Stimulated activated CD8-positive, alpha-beta memory T cell treated with anti-CD3 and anti-CD28 coated beads, Interleukin-4, amount 100 ng/mL, for 1 hour (primary cell): ENCODE measurements at places on chromosomes 11 and 22.

DNA sequence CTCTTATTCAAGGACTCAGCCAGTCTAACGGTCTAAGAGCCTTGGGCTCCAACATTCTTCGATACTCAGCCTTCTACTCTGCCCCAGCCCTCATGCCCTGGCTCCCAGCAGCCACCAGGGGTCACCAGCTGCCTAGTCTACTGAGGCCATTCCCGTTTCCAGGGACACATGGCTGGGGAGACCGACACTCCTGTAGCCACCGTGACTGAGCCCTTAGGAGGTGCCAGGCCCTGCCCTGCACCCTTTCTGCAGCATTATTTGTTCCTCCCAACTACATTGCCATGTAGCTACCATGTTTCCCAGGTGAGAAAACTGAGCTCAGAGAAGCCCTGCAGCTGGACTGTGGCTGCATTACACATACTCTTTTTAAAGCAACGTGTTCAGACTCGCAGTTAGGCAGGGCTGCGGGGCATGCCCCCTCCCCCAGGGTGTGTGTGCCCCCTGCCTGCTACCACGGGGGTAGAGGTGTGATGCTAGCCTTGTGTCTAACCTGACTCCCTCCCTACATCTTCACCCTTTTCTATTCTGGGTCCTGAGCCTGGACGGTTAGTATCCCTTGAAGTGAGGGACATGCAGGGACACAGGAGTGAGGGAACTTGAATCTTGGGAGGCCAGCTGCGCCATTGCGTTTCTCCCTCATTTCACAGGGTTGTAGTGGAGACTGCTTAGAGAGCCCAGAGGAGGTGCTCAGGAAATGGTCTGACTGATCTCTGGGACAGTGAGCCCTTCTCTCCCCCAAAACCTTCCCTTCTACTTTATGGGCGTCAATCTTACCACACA lies 17.5 kb downstream of the ATG16L2 start:
- DNase-seq, result no peak

GRCh38 chr11:59289356-59290181 lies 69.1 kb upstream of the OR5AN1 start:
- no peak for DNase-seq

DNA sequence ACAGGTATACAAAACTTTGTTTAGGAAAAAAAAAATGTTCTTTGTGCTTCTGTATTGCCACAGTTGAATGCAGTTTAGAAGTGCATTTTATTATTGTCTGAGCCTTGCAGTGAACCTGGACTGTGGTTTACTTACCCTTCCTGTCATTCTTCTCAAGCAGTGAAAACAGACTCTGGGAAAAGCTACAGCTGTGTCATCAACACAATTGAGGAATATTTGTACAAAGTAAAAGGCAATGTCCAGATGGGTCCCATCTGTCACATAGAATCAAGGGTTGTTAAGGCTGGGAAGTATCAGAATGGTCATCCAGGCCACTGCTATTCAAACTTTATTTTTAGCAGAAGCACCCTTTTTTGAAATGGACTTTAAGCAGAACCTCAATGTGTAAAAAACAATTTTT lies 73.3 kb downstream of the TRIM44 start:
- no peak for DNase-seq

GRCh38 chr22:40889116-40889515 lies 27.2 kb upstream of the DNAJB7 start:
- no peak for DNase-seq

DNA sequence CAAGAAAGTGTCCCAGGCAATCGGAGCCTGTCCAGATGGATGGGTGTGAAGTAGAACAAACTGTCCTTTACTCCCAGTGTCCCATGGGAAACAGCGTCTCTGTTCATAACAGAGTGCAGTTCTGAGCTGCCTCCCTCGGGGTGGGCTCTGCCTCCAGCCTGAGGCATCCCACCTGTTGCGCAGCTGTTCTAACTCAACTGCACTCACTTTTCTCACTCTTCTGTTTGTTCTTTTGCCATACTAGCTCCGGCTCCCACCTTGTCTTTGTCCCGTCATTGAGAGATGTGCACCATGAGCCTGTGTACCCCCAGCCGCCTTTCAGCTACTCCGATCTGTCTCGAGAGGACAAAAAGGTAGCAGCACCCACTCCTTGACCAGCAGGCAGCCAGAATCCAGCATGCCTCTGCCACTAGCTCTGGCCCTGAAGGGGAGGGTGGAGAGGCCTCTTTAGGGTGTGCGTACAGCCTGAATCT lies 20.7 kb upstream of the CDC42EP2 start:
- no peak for DNase-seq

GRCh38 chr22:41347066-41347859 lies 34.5 kb upstream of the TEF start:
- no peak for DNase-seq

- no peak for DNase-seq
Observed at GRCh38 chr11:117044287-117045035, 53.8 kb downstream of the SIK3 start.

- DNase-seq, result no peak
Observed at GRCh38 chr11:45665933-45666647, 668 bp upstream of the CHST1 start.

DNA sequence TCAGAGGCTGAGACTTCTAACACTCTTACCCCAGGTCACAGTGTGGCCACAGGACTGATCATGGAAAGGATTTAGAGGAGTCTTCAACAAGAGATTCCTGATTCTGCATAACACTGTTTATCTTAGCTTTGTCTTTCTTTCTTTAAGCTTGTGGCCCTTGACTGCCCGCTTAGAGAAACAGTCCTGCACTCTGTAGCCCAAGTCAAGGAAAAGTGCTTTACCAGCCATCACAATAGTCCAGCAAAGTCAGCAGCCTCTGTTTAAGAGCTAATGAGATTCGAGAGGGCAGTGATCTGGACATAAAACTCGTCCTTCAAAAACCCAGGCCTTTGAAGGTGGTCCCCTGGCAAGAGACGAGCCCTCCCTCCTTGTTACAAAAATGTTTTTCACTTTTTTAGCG lies 30.0 kb downstream of the PRDM10 start:
- DNase-seq, result no peak

GRCh38 chr11:122258446-122259194 lies 142.6 kb upstream of the BLID start:
- DNase-seq, result no peak

DNA sequence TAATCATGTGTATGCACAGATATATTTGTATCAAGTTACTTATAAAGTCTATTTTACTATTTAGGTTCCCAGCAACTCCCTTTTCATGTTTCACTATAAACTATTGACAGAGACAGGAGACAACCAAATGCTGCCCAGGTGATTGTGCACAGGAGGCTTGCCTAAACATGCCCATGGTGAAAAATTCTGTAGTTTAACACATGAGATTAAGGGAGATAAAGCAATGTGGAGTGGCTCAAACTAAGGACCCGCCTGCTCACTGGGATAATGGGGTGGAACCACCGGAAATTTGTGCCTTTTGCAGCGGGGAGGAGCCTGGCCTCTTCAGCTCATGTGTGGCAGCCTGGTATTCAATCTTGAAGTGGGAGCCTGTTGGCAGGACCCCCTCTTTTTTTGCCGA lies 459.5 kb upstream of the CNTN5 start:
- DNase-seq, result no peak

DNA sequence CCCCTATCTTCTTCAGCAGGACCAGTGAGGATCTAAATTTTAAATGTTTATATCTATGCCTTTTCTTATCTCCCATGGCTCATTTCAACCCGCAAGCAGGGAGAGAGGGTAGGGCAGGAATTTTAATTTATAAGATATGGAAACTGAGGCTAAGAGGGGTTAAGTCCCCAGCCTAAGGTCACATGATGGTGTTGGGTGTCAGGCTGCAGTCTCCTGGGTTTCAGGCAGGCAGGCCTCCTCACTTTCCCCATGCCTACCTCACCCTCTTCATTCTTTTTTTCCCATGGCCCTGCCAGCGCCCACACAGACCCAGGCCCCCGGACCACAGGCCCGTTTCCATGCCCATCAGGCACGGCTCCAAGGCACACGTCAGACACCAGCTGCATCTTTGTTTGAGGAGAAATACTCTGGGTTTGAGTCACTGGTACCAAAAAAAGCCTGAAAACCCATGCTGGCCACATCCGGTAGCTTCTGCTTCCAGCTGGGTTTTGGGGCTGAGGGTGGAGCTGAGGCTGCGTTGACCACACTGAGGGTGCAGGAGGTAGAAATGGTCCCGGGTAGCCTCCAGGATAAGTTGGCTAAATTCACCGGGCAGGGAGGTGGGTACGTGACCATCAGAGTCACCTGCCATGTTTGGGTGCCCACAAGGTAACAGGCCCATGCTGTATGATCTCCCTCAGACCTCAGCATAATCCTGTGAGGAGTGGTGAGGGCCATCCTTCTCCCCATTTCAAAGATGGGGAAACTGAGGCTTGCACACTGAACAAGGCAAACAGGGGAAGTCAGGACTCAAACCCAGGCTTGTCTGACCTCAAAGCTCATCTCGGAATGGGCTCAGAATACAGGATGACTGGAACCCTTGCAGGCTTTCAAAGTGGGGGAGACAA lies 7.5 kb downstream of the CRYBB1 start:
- DNase-seq, result no peak

DNA sequence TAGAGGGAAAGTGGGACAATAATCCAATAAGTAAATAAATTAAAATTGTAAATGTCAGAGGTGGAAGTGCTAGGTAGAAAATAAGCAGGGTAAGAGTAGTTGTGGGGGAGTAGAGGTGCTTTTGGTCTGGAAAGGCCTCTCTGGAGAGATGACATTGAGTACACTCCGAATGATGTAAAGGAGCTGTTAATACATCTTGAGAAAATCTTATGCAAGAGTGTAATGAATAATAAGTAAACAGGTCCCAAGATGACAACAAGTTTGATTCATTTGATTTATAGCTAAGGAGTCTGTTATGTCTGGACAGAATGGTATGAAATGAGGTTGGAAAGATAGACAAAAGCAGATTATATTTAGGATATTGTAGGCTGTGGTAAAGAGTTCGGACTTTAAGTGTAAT lies 87.5 kb downstream of the TMEM135 start:
- no peak for DNase-seq

- DNase-seq, result no peak
Observed at GRCh38 chr11:78516281-78516680, 58.4 kb downstream of the NARS2 start.

DNA sequence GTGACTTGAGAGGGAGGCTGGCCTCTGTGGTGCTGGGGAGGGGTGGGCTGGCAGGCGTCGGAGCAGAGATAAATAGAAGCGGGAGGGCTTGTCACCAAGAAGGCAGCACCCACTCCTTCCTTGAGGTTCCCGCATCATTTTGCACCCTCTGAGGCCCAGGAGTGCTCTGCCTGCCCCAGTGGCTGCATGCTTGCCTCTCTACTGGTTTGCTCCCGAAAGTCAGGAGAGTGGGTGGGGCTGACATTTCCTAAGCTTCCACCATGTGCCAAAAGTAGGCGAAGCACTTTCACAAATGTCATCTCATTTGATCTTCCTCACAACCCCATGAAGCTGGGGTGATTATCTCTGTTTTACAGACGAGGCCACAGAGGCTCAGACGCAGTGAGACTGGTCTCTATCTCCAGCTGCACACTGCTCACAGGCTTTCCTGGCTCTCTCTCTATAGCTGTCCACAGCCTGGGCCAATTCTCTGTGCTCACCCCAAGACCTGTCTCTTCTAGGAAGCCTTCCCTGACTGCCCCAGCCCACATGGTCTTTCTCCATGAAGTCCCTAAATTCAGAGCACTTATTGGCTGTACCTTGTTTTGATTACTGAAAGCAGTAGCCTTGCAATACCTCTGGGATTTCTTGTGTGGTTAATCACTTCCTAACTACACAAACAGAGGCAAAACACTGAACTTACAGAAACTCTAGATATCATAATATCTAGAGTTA lies 2.6 kb upstream of the UCP3 start:
- no peak for DNase-seq

GRCh38 chr11:335779-336658 lies 15.4 kb upstream of the IFITM3 start:
- no peak for DNase-seq

DNA sequence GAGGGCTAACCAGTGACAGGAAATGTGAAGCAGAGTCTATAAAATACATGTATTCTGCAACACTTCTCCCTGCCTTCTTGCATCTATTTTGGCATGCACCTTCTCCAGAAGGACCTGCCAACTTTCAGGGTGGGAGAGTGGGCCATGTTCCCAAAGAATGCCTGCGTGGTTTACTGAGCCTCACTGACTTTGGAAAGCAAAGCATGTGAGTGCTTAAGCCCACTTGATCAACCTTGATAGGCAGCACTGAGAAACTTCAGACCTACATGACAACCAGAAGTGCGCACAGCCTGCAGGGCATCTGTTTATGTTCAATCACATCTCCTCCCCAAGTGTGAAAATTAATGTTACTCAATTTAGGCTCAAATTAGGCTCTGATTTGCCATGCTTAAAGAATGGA lies 69.2 kb downstream of the AMOTL1 start:
- DNase-seq, result no peak

GRCh38 chr11:117182551-117182935 lies 4.0 kb downstream of the SIDT2 start:
- no peak for DNase-seq

DNA sequence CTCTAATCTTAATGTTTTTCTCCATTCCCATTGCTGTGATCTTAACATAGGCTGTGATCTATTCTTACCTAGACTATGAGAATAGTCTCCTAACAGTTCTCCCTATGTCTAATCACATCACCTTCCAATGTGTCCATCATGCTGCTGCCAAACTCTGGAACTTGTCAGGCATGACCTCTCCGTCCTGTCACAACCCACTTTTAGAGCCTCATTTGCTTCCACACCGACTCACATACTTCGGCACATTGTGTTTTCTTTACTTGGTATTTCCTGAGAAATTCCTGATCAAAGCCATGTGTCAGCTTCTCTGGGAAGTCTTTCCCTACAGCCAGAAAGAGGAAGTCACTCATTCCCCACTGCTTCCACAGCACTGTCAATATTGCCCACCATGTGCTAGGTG lies 40.5 kb upstream of the BIRC3 start:
- DNase-seq, result no peak

- no peak for DNase-seq
Observed at GRCh38 chr22:36540867-36541642, 12.1 kb upstream of the EIF3D start.

DNA sequence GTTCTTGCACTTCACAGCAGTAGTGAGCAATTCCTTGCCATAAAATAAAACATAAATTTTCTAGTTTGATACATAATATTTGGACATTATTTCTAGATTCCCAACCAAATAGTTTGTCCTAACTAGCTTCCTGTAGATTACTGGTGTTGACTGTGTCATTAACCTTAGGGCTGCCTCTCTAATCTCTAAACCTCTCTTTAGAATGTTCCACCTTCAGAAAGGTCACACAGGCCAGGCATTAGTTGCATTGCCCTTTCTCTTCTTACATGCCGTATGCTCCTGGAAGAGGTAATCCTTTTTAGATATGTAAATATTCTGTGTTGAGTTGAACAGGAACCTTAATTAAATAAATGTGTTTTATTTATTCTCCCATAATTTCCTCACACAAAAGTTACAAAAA lies 904.9 kb upstream of the CNTN5 start:
- no peak for DNase-seq
